Transverse colon (tissue), 4 donors: ENCODE measurements at places on chromosomes 5 and 9. TPM values are rescaled to one million over a fixed set of nuclear protein-coding genes. Genes with fewer than 3 reads are reported as not detected.
A peak's percentile ranks its signal among the peaks of the same experiment; 100 is the strongest.

- no peak for DNase-seq
These were observed 280.4 kb downstream of the CAAP1 start for GRCh38 chr9:26612211-26612610.

GRCh38 chr9:5698810-5699556 lies 70.1 kb downstream of the RIC1 start:
- no peak for DNase-seq

- no peak for DNase-seq
These were observed 323.7 kb downstream of the ARRDC3 start for GRCh38 chr5:91059409-91059808.

DNA sequence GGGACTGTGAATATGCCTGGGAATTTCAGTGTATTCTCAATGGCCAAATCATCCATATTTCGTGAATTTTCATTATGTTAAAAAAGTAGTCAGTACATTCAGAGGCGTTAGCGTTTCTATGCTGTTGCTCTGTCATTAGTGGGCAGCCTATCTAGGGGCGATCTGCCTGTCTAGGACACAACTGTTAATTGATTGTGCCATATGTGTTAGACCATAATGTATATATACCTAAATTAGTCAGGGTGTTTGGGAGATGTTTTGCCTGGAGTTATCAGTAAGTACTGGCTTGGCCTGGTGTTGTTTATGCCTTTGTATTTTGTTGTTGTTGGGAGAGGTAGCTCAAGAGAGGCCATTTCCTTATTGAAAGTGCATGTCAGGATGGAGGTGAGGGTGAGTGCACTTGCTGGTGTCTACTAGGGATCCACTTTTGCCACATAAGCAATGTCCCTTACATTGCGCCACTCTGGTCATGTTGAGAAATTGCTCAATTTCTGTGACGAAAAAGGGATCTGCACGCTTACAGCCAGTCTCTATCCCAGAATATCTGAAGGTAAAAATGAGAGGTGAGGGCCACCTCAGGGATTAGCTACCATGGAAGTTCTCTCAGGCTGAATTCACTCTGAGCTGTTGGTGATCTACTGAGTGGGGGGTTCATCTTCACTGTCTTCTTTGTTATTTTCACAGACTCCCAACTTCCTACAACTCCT lies 123.3 kb downstream of the ST8SIA4 start:
- DNase-seq: peak; percentile 19

DNA sequence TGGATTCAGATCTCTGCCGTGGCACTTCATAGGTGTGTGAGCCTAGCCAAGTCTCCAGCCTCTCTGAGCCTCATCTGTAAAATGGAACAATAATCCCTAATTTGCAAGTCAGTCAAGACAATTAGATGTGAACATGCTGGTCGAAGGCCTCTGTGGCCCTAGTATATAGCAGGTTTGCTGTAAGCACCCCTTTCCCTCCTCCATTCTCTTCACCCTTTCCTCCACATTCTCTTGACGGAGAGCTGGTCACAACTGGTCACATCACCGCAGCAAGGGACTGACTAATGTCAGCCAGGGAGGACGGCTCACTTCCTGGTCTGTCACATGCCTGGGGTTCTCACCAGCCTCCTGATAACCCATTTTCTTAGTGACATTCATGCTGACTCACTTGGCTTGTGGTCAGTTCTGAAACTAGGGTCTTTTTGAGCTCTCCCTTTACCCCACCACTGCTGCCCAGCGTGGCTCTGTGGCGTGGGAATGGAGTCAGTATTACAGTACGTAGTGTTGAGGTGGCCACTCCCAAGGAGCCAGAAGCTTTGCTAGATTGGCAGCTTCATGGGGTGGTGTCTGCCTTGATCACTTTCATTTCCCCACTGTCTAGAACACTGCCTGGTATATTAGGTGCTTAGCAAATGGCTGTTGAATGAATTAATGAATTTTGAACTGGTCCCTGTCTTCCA lies 47.8 kb downstream of the ERGIC1 start:
- no peak for DNase-seq

- DNase-seq: no peak
These were observed 450.9 kb downstream of the CCDC171 start for GRCh38 chr9:16003785-16004184.

GRCh38 chr9:127741831-127742434 lies 6.8 kb upstream of the TOR2A start:
- DNase-seq: peak; percentile 54

DNA sequence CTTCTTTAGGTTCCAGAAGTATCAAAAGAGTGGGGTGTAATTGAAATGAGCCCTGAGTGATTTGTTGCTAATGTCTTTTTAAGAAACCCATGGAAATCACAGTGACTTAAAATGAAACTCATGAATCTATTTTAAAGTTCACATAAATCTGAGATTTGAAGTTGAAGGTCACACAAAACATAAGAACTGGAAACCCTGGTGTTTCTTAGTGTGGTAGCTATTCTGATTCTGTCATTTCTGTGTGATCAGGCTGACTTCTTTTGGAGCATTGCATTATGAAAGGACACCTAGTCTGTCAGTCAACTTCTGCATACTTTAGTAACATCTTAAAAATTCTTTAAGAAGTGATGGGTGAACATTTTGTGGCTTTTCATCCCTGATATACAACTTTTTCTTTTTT lies 448.8 kb downstream of the TLE4 start:
- no peak for DNase-seq

DNA sequence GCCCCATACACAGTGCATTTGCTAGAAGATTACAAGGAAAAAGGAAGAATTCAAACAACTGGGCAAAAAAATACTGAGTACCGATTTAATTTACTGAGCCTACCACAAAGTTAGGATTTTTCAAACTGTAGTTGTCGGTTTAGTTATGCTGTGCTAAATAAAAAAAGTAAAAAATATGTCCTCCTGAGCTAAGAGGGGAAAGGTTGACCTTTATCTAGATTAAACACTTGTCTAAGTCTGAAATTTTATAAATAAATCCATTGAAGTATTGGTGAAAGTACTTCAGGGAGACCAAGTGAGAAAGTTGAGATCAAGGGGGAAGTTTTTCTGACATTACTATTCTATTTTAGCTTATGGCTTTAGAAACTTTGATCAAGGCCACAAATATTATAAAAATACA lies 19.1 kb upstream of the DAB2 start:
- no peak for DNase-seq

- DNase-seq: peak; percentile 12
These were observed 148.5 kb downstream of the SGCD start for GRCh38 chr5:156475182-156476157.

GRCh38 chr9:99720455-99721050 lies 101.1 kb upstream of the NR4A3 start:
- DNase-seq: no peak

- DNase-seq: no peak
These were observed 181.4 kb downstream of the GDNF start for GRCh38 chr5:37658440-37658839.

- no peak for DNase-seq
These were observed 45.8 kb upstream of the FTMT start for GRCh38 chr5:121805911-121806310.

DNA sequence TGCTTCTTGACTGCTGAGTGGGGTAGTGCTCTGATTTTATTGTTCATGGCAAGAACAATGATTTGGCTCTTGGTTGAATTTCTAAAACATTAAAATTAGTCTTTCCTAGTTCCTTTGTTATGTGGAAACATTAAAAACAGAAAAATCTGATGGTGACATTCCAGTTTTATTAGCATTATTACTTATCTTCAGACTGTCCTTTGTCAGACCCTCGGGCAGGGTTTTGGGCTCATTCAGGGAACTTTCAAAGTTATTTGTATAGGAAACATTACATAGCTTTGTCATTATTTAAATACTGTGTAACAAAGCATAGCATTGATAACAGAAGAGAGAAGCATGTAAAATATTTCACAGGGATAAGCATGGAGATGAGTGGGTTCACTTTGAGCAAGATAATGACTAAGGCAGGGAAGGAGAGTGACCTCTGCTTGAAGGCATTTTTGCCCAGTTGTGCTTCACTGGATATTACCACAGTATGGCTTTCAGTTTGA lies 119.9 kb downstream of the KDM4C start:
- DNase-seq: no peak

GRCh38 chr5:60161340-60161934 lies 267.9 kb upstream of the PDE4D start:
- DNase-seq: no peak

DNA sequence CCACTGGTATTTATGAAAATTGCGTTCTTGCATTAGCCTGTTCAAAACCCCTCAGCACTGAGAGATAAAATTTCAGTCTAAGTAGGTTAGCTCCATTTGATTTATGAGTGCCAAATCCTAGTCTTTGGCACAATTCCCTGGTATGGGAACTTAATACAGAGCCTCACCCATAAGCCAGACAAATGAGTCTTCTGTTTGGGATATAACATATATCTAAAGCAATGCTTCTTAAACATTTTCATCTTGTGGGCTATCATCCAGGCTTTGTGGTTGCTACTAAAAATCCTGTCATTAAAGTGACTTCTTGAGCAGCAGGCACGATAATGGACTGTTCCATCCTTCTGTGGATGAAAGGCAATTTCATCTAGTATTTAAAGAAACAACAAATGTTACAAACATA lies 419.5 kb upstream of the ACTBL2 start:
- no peak for DNase-seq

DNA sequence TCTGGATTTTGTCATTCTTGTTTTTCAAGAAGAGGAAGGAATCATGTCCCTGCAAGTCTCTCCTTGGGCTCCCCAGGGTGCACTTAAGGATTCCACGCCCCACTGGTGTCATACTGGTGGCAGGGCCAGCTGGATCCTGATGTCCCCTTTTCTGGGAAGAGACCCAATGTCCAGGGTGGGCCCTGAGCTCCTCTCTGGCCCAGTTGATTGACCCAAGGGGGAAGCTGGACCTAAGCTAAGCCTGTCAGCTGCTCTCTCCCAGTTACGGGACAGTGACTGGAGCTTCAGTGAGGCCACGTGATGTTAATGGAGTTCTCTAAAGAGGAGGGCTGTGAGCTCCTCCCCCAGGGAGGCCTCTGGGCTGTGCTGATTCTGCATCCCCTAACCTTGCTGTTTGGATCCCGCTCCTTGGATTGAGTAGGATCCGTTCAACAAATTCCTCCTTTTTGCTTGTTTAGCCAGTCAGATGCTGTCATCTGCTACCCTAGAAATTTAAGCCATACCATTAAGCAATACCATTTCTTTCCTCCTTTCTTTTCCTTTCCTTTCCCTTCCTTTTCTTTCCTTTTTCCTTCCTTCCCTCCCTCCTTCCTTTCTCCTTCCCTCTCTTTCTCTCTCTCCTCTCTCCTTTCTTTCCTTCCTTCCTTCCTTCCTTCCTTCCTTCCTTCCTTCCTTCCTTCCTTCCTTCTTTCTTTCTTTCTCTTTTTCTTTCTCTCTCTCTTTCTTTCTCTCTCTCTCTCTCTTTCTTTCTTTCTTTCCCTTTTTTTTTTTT lies 17.2 kb downstream of the NKX2-5 start:
- no peak for DNase-seq

- no peak for DNase-seq
These were observed 14.7 kb upstream of the NIPBL start for GRCh38 chr5:36861871-36862270.

GRCh38 chr9:124454296-124454695 lies 4.0 kb downstream of the ADGRD2 start:
- DNase-seq: no peak

- DNase-seq: no peak
These were observed 313.5 kb downstream of the PRDM9 start for GRCh38 chr5:23820765-23821471.

DNA sequence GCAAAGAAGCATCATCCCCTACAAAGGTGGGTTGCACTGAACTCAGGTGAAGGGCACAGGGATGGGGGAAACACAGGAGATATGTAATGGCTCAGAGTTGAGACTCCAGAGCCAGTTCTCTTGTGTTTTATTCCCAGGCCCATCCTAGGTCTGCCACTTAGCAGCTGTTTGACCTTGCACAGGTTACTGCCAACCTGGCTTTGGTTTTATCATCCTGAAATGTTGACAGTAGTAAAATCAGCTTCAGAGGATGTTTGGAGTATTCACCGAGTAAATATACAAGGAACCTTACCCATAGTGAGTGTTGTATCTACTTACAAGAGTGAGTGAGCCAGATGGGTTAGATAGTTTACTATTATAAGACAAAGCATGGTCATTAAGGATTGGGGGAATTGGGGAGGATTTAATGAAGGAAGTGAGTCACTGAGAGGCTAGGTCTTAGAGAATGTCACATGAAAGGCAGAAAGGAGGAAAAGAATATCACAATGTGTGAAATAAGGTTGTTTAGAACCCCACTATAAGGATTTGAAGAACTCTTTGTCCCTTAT lies 141.3 kb downstream of the MAN2A1 start:
- DNase-seq: no peak

GRCh38 chr9:125752070-125752628 lies 5.0 kb downstream of the PBX3 start:
- no peak for DNase-seq

- DNase-seq: no peak
These were observed 480.3 kb upstream of the TYRP1 start for GRCh38 chr9:12212860-12213259.

- DNase-seq: no peak
These were observed 146.4 kb downstream of the GCNT1 start for GRCh38 chr9:76605321-76605900.

Gene BHMT2
- 3.2 TPM for total RNA-seq

Gene CCNJL
- 23.9 TPM for total RNA-seq

Gene PAIP1
- total RNA-seq: 61.4 TPM

Gene SLC12A7
- 60.7 TPM for total RNA-seq

Gene NOTCH1
- total RNA-seq: 154 TPM

Gene PCDHA4
- 7.9 TPM for total RNA-seq

Gene TRIM36
- total RNA-seq: 30.8 TPM

Gene PRDM9
- total RNA-seq: not detected

Gene C5orf52
- total RNA-seq: not detected

Gene DDX41
- total RNA-seq: 160 TPM

Gene RETREG1
- total RNA-seq: 69.9 TPM

Gene NEK6
- total RNA-seq: 31.1 TPM

Gene SLCO4C1
- total RNA-seq: 5.9 TPM

Gene ZNF483
- total RNA-seq: 4.9 TPM

Gene RMI1
- total RNA-seq: 7.9 TPM

Gene PGM5
- total RNA-seq: 94.9 TPM
